ENCODE measurements at places on chromosomes 6 and 20.
A peak's percentile ranks its signal among the peaks of the same experiment; 100 is the strongest.

DNA sequence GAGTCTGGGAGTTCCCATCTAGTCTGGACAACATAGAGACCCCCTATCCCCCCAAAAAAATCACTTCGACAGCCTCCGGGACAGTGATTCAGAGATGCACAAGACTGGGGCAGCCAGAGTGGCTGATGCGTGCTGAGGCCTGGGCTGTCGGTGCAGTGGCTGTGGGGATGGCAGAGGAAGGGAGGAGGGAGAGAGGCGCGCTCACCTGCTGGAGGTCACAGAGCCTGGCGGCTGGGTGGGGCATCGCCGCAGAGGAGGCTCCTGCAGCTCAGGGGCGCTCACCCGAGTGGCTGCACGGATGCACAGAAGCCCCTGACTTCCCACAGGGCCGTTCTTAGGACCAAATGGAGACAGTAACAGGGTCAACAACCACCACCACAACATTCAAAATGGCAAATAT lies 182.8 kb downstream of the SMOC2 start:
- no peak for DNase-seq

GRCh38 chr6:13404228-13404891 lies 76.0 kb upstream of the TBC1D7 start:
- DNase-seq = no peak

DNA sequence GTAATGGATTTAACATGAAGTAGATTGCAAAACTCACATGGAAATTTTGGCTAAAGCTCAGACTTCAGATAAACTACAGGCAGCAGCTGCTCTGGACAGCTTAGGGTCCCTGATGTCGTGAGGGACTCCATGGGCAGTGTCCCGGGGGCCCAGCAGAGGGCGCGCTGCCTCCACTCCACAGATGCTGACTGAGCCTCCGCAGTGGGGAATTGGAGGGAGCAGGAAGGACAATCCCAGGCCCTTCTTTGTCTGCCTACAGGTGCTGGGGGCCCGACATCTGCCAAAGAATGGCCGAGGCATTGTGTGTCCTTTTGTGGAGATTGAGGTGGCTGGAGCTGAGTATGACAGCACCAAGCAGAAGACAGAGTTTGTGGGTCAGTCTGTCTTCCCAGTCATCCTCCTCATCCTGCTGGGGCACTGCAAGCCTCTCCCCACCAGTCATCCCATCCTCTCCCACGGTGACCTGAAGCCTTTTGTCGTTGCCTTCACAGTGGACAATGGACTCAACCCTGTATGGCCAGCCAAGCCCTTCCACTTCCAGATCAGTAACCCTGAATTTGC lies 35.9 kb downstream of the PLCG1 start:
- no peak for DNase-seq

GRCh38 chr6:13290335-13290734 lies 38.0 kb downstream of the TBC1D7 start:
- no peak for DNase-seq

GRCh38 chr20:63152322-63153253 lies 63.3 kb downstream of the YTHDF1 start:
- no peak for DNase-seq

DNA sequence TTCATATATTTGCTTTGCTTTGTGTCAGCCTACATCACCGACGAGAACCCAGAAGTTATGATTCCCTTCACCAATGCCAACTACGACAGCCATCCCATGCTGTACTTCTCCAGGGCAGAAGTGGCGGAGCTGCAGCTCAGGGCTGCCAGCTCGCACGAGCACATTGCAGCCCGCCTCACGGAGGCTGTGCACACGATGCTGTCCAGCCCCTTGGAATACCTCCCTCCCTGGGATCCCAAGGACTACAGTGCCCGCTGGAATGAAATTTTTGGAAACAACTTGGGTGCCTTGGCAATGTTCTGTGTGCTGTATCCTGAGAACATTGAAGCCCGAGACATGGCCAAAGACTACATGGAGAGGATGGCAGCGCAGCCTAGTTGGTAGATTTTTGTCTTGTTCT lies 28.5 kb downstream of the DSE start:
- no peak for DNase-seq

- no peak for DNase-seq
Observed at GRCh38 chr6:123182998-123183397, 187.0 kb downstream of the CLVS2 start.

DNA sequence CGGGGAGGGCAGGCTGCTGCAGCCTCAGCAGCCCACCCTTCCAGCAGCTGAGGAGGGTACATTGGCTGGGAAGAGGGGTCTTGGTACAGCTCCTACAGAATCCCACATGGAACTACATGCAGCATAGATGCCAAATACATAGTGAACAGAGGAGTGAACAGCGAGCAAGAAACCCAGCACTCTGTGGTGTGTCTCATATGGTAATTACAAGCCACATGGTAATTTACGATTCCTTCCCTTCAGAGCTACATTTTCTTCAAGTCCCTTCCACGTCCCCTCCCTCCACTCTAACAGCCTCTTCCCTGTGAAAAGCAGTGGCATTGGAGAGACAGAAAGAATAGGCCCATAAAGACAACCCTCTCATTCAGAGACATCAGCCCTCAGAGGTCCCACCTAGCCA lies 167.7 kb downstream of the SYNDIG1 start:
- DNase-seq = no peak

GRCh38 chr20:47453167-47453782 lies 48.4 kb upstream of the NCOA3 start:
- peak; percentile 66 for DNase-seq

GRCh38 chr6:101668496-101669030 lies 275.1 kb downstream of the GRIK2 start:
- no peak for DNase-seq

DNA sequence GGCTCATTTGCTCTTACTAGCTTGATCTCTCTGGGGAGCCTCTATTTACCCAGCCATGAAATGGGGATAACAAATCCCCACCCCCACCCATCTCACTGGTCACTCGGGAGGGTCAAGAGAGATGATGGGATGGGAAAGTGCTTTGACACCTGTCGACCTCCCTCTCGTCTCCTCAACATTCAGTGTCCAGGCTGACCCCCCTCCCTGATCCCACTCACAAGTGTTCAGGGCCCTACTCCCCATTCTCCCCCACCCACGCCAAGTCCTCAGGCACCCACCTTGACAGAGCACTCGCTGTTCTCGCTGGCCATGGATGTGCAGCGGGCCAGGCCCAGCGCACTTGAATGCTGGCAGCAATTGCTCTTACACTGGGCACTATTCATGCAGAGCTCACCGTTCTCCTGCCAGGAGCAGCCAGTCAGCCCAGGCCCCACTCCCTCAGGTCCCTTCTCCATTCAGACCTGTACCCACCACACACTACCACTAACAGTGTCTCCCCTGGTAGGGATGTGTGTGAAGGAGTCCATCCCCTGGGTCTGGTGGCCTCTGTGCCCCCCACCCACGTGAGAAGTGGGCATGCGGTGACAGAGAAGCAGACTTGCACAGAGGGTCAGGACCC lies 1.6 kb downstream of the CLPS start:
- DNase-seq = no peak

- DNase-seq = no peak
Observed at GRCh38 chr20:62291251-62292066, 11.3 kb upstream of the ADRM1 start.

- DNase-seq = no peak
Observed at GRCh38 chr20:40197691-40198090, 491.3 kb downstream of the MAFB start.

DNA sequence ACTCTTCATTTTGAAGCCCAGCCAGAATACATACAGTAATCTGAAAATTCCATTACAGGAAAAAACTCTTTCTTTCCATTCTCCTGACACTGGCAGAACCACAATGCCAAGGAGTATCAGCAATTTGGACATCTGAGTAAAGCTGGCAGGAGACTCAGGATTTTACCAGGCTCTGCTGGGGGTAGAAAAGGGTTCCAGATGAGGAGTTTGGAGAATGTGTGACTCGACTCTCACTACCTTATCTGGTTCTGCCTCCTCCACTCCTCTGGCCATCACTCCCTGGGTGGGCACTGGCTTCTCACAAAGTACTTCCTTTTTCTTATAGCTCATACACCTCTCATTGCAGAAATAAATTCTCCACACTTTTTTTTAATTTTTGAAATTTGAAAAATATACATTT lies 10.6 kb upstream of the WFDC8 start:
- DNase-seq = peak; percentile 27

GRCh38 chr20:10994991-10995700 lies 321.3 kb upstream of the JAG1 start:
- no peak for DNase-seq

DNA sequence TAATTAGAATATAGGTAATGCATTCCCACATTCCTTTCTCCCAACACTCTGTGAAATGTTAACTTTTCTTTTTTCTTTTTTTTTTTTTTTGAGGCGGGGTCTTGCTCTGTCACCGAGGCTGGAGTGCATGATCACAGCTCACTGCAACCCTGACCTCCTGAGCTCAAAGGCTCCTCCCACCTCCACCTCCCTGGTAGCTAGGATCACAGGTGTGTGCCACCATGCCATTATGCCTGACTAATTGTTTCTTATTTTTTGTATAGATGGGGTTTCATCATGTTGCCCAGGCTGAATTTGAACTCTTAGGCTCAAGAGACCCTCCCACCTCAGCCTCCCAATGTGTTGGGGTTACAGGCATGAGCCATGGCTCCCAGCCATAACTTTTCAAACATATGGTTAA lies 135.7 kb upstream of the SHLD1 start:
- DNase-seq = no peak

DNA sequence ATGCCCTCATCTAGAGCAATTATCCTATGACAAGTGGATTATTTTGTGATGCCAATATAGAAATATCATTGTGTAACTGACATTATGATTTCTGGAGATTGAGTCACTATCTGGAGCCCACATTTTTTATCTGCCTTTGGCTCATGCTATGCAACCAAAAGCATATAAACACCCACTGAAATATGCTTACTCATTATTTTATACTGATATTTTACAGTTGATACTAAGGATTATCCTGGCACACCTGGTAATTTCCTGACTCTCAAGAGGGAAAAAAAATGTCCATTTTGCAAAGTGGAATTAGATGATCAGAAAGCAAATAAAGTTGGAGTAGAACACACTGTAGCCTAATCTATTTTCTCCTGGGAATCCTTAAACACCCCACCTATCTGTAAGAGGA lies 154.5 kb downstream of the PKHD1 start:
- no peak for DNase-seq

DNA sequence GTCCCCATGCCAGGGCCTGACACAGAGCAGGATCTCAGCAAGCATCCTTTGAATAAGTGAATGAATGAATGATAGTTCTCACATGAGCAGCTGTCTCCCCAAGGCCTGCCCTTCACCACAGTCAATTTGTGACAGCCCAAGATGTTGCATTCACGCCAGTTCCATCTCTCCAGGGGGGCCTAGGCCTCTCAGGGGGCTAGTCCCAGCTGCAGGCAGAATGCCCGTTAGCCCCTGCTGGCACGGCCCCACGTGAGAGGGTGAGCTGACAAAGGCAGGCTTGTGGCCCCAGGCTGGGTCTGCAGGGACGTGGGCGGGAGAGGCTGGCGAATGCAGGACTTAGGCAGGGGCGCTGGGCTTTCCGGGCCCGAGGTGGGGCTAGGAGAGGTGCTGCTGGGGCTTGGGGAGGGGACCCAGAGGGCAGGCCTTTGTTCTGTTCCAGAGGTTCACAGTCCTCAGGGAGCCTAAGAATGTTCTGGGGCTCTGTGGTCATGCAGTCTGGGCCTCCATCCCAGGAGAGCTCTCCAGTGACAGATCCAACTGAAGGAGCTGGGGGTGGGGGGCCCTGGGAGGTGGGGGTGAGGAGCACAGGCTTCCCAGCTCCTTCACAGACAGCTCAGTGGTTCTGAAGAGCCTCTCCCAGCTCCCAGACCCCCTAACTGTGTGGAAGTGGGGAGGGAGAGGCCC lies 30.5 kb upstream of the TLDC2 start:
- DNase-seq = no peak

GRCh38 chr20:44810391-44811149 lies at the start of gene RIMS4:
Gene RIMS4, minus strand, starts transcription at chr20:44810546. Its CDS starts 275 bp downstream, at chr20:44810271.
- DNase-seq = no peak

- DNase-seq = no peak
Observed at GRCh38 chr20:48267860-48268633, 482.8 kb upstream of the SULF2 start.

- DNase-seq = no peak
Observed at GRCh38 chr6:5318617-5319272, 57.4 kb downstream of the FARS2 start.

GRCh38 chr6:51788121-51788520 lies 299.3 kb downstream of the PKHD1 start:
- no peak for DNase-seq

DNA sequence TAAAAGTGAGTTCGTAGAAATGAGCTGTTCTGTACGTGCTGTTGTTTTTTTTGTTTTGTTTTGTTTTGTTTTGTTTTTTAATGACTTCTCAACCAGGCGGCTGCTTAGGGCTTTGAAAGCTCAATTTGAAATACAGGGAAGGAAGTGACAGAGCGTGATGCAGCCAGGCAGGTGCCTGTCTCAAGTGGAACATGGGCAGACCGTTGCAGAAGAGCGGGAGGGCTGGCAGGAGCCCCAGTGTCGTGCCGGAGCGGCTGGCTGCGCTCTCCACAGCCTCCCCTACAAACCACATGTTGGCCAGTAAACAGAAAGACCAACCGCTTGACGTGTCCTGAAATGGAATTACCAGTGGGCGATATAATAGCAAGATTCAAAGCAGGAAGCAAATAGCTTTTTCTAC lies 164.9 kb upstream of the RREB1 start:
- no peak for DNase-seq

- DNase-seq = no peak
Observed at GRCh38 chr6:128370072-128370471, 150.3 kb downstream of the PTPRK start.

GRCh38 chr20:8834851-8835250 lies 234.0 kb upstream of the PLCB4 start:
- no peak for DNase-seq

DNA sequence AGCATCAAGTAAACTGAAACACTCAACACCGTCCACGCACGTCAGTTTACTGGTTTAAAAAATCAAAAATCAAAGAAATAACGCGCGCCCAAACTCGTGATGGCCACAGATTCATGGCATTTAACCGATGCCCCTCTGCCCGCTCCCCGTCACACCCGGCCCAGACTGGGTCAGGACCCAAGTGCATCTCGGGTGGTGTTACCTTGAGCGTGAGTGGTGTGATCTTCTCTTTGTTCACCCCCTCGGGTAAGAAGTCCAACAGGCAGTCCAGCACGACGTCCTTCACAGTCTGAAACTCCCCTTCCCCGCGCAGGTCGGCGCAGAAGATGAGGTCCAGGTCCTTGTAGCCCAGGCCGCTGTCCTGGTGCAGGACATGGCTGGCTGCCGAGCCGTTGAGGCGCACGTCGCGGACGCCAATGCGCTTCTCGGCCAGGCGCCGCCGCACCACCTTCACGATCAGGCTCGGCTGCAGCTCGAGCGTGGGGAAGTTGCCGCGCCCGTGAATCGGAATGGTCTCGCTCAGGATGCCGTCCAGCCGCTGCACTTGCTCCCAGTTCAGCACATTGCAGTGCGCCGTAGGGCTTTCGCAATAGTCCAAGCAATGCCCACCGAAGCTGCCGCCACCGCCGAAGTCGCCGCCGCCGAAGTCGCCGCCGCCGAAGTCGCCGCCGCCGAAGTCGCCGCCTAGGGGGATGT lies 945 bp downstream of the TENT5A start:
- DNase-seq = no peak

DNA sequence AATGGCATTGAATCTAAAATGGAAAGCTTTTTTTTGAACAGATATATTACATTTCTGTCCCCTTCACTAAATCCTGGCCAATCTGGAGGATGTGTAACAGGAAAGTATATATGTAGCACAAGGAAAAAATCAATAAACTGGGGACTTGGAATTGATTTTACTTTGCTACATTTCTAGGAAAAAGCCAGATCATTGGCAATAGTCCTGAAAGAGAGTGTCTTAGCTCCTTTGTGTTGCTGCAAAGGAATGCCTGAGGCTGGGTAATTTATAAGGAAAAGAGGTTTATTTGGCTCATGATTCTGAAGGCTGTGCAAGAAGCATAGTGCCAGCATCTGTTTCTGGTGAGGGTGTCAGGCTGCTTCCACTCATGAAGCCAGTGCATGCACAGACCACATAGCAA lies 574.9 kb downstream of the HTR1B start:
- no peak for DNase-seq

Measured in epithelial cell of proximal tubule (primary cell).